ENCODE measurements at places on chromosomes 2 and 18. TPM values are rescaled to one million over a fixed set of nuclear protein-coding genes. Genes with fewer than 3 reads are reported as not detected.

The DUSP2 gene
- 0.49 TPM for total RNA-seq

The HOXD9 gene
- total RNA-seq: 1.4 TPM

The ARHGEF4 gene
- 2.2 TPM for total RNA-seq

The MTCL1 gene
- total RNA-seq: 9.3 TPM

The ANTXR1 gene
- total RNA-seq: 69.7 TPM

GRCh38 chr18:63348508-63349136 is 18.4 kb downstream of the KDSR start:
- DNase-seq: no peak

GRCh38 chr2:5689750-5690149 is 2.4 kb upstream of the SOX11 start:
- no peak for DNase-seq

- DNase-seq: no peak
Observed at GRCh38 chr2:25483607-25484266, 142.0 kb upstream of the DNMT3A start.

All from RPMI7951 (cell line).